ENCODE measurements at places on chromosomes 12 and 14. TPM values are rescaled to one million over a fixed set of nuclear protein-coding genes. Genes with fewer than 3 reads are reported as not detected.

Gene DEPDC4
- 1.9 TPM for total RNA-seq

Gene DCN
- total RNA-seq, result 748 TPM

Gene ASPG
- total RNA-seq, result 0.89 TPM

Gene BEST3
- total RNA-seq, result 0.87 TPM

Gene C14orf180
- not detected for total RNA-seq

Gene OAS2
- 0.30 TPM for total RNA-seq

Gene BICDL1
- 15.5 TPM for total RNA-seq

Gene GPX2
- not detected for total RNA-seq

Gene TBC1D30
- total RNA-seq, result 1.1 TPM

Gene GLIPR1L1
- total RNA-seq, result not detected

Gene ZDHHC17
- 46.4 TPM for total RNA-seq
